Activated CD8-positive, alpha-beta memory T cell treated with anti-CD3 and anti-CD28 coated beads for 1 hour (primary cell): ENCODE measurements at places on chromosomes 6 and 20.

- no peak for DNase-seq
Observed at GRCh38 chr20:23686046-23686750, 2.6 kb downstream of the CST4 start.

DNA sequence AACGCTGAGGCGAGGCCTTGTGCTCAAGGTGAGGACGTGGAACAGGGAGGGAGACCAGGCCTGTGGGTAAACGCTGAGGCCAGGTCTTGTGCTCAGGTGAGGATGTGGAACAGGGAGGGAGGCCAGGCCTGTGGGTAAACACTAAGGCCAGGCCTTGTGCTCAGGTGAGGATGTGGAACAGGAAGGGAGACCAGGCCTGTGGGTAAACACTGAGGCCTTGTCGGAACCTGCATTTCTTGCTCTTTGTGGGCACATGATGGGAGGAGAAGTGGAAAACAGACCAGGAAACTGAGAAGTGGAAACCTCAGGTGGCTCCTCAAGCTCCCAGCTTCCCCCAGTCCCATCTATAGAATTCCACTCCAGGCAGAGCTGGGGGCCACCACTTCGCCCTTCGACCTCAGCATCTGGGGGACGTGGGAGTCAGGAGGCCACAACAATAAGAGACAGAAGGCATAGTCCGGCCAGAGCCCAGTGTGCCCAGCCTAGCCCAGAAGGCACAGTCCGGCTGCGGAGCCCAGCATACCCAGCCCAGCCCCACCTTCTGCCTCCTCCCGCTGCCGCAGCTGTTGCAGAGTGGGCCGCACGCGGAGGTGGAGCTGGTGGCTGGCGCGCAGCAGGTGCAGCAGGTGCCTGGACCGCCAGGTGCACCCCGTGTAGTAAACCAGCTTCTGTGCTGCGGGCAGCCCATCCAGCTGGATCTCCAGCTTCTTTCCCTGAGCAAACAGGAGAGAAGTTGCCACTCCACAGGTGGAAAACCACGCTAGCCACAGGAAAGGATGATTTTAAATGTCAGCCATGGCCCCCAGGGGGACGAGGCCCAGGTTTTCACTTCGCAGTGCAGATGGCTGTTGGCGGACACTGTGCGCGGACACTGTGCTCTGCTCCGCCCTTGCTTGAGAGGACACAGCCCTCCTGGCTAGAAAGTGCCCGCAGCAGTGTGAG, 17.5 kb downstream of the FRMD1 start:
- DNase-seq = no peak

DNA sequence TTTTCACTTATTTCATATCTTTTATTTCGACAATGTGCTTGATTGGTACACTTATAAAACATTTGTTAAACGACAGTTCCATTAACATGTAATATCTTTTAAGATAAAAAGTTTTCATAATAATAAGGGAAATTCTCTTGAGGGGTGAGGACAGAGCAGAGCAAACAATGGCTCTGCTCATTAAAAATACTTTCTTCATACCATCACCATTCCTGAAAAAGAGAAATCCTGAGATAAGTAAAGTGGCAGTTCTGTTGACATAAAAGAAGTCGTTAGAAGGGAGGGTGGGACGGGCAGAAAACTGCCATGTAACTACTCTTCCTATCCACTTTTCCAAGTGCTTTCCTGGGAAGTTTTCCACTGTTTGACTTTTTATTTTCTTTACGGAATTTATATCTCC, 193.6 kb upstream of the CEP162 start:
- no peak for DNase-seq

GRCh38 chr20:3616250-3616649, 46.9 kb downstream of the GFRA4 start:
- DNase-seq = no peak

DNA sequence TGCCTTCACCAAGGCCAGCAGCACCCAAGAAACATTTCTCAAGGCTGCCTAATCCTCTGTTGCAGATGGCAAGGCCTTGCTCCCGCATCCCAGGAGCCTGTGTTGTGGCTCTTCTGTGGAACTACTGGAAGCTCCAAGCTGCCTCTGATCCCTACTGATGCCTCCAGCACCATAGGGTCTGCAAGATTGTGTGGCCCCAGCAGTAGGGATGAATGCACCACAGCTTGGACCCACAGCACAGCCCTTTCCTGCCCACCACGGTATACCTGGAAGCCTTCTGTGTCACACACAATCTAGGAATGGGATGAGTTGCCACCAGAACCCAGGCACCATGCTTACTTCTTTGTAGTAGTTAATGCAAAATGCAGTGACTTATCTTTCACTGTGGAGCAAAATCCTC, 291.1 kb upstream of the FOXQ1 start:
- no peak for DNase-seq

- no peak for DNase-seq
Observed at GRCh38 chr20:23776067-23776771, 25.5 kb upstream of the CST1 start.

DNA sequence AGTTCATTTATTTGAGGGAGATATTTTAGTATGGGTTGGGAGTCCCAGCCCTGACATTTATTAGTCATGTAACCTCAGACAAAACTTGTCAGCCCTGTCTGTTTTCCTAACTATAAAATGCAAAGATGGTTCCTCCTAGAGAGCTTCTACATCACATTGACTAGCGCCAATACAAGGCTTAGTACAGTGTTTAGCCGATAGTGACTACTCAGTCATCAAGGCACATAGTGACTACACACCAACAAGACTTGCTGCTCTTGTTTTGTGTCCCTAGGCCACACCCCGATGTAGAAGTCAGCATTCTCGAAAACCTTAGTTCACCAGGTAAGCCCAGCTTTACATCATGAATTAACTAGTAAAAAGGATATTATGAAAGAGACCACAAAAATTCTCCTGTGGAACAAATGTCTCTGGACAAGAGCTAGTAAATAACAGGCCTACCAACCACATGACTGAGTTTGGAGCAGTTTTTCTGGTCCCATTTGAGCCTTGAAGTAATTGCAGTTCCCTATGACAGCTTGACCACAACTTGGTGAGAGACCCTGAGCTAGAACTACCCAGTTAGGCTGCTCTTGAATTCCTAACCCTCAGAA, 68.8 kb downstream of the PFDN4 start:
- DNase-seq = no peak

DNA sequence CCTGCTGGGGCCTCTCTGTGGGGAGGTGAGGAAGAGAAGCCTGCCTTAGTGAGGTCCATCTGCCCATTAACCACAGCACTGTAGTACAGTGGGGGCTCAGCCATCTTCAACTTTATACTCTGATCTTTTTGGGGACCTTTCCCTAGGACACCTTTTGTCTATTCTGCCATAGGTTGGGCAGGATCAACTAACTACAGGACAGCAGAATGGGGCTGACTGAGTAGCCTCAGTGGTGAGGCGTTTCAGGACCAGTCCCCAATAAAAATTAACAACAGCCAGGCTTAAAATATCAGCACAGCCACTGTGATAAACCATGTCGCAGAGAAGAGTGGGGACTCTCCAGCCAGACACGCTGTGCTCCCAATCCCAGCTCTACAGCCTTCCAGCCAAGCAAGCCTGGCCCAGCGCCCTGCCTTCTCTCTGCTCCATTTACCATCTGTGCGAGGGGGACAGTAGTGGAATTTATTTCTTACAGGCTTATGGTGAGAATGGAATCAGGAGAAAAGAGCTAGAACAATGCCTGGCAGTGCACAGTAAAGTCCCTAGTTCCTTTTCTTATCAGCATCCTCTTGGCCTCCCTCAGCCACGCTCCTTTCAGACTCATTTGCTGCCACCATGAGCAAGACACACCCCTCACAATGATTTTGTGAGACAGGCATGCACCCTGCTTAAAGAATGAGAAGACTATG, 75.5 kb downstream of the SLC22A23 start:
- DNase-seq = no peak

DNA sequence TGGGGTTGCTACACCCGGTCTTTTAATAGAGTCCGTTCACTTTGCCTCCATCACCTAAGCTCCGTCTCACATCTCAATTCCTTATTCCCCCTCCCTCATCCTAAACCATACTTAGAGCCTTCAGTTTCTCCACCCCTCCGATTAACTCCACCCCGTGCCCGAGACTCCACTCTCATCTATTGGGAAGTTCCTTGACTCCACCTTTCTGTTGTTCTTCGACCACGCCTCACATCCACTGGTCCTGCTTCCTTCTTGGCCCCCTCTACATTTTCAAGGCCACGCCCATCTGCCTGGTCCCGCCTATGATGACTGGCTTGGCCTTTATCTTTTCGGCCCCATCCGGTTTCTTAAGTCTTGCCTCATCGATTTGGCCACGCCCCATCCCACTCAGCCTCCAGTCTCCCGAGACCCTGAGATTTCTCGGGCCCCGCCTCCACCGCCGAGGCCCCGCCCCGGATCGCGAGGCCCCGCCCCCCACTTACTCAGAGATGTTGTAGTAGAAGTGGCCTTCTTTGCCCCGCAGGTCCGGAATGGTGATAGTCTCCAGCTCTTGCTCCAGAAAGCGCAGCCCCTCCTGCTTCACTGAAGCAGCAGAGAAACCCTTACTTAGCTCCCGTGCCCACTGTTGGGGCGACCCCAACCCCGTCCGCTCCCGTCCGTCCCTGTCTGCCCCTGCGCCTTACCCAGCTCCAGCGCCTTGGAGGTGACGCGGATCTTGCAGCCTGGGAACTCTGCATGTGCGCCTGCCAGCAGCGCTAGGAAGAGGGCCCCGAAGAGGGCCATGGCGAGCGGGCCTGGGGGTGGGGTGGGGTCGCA, 1.1 kb downstream of the PLTP start:
- DNase-seq = peak; percentile 81

DNA sequence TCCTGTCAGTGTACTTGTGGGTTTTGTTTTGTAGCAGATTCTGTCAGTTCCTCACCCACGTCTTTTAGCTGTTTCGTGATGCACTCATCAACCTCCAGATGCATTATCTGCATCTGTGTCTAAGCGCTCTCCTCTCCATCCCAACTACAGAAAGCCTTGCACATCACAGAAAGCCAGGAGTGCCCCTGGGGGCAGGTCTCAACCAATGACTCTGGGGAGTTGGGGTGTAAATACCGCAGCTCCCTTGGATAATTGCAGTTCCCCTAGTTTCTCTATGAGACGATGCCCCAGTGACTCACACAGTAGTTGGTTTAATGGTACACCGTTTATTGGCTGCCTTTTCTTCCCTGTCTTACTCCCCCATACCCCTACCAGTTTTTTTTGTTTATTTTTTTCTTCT, 158.1 kb downstream of the SOX4 start:
- DNase-seq = no peak

DNA sequence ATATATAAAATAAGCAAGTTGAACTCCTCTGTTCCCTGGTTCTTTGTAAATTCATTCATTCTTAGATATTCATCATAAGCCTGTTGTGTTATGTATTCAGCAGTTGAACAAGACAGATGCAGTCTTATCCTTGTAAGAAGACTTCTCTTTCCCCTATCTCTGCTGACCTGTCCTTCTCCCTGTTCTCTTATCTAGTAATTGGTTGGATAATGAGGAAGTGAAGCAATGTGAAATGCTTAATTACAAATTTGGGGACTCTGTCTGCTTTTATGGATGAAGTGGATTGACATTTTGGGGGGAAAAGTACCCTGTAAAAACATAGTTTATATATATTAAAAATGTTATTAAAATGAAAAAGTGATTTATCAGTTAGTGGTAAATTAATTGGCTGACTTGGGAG, 37.0 kb downstream of the CDKAL1 start:
- DNase-seq = no peak

GRCh38 chr20:25227317-25227831, 20.5 kb upstream of the PYGB start:
- DNase-seq = no peak

- no peak for DNase-seq
Observed at GRCh38 chr6:14799928-14800327, 445.9 kb upstream of the JARID2 start.

GRCh38 chr20:62292108-62292507, 10.7 kb upstream of the ADRM1 start:
- DNase-seq = no peak

GRCh38 chr20:43537921-43538877, 20.6 kb upstream of the SGK2 start:
- no peak for DNase-seq

DNA sequence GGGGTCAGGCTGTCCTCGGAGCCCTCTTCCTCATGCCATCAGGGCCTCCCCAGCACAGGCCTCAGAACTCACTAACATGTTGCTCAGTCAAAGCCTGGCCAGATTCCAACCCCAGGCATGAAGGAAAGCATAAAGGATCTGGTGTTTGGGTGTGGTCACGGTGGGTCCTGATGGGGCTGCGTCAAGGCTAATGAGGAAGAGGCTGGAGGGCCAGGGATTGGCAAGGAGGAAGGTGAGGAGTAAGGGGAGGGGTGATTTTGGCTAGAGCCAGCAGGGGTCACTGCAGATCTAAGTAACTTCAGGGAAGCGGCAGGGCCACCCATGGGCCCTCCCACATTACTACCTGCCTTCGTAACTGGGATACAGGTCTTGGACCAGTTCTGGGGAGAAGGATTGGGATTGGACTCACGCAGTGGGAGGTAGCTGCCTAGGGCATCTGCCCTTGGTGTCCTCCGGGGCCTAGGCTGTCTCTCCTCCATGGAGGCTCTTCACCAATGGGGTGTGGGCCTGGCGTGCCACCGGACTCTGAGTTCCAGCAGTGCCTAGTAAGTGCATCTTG, 36.2 kb upstream of the MRPS18A start:
- peak; percentile 44 for DNase-seq

- no peak for DNase-seq
Observed at GRCh38 chr6:111957623-111958315, 84.5 kb upstream of the FYN start.

DNA sequence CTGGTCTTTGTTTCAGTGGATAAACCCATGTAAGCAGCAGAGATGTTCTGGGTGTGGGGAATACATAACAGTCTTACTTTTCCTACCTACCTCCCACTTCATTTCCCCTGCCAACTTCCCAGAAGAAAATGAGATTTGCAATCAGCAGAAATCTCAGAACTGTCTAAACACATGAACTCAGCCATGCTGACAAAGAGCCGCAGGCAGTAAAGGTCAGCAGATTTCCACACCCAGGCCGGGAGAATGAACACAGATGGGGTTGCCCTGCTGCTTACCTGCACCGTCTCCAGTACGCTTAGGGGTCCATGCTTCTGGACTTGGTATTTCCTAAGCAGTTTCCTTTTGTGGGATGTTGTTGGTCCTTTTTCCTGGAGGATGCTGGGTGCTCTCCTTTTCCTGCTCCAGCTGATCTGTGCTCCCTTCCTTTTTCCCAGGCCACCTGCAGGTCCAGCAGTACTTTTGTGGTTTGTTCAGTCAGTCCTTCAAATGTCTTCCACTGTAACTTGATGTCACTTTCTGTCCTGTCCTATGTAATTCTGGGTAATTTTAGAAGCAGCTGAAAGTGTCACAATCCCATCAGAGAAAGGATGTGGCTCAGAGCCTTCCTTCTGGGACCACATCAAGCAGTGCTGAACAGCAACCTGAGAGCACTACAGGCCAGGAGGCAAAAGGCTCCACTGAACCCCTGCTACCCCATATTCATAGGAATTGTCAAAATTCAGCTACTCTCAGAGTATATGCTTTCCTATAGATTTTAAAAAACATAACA, 129.0 kb downstream of the CEP57L1 start:
- DNase-seq = no peak

DNA sequence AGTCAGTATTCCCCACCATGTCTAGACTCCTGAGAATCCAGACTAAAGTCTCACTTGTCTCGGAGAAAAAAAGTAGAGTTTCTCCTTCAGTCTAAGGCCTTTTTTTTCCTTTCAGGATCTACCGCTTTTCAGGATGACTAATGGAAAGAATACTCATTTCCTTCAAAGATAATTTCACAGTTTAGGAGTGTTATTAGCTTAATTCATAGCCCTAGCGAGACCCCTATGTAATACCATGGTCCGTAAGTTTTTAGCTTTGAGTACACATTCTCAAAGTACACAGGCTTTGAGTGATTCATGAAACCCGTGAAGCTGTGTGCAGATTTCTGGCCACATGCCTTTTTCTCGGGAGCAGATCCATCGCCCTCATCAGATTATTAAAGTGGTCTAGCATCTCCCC, 133.1 kb downstream of the SOX4 start:
- no peak for DNase-seq
